ENCODE measurements at places on chromosomes 7 and 10. TPM values are rescaled to one million over a fixed set of nuclear protein-coding genes. Genes with fewer than 3 reads are reported as not detected.

PRKG1 gene
- total RNA-seq, result 66.9 TPM

BICC1 gene
- 19.1 TPM for total RNA-seq

PLCE1 gene
- 21.7 TPM for total RNA-seq

BUD31 gene
- total RNA-seq, result 29.4 TPM

MCM7 gene
- 41.5 TPM for total RNA-seq

PPP1R9A gene
- 7.7 TPM for total RNA-seq

DNA sequence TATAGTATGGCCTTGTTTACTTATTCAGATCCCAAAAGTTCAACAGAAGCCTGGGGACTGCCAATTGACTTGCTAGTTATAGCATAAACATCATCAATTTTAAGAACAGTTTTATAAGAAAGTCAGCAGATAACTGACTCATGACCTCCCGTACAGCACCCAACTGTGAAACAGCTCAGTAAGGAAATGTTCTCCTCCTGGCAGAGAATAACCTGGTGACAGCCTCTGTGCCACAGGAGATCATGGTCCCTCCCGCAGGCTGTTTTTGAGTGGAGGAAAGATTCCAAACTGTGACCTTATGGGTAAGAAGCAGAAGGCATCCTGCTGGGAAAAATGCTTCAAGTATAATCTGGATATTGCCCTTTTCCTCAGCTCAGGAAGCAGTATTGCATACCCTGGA lies 182.5 kb downstream of the SEMA3D start:
- H3K36me3 ChIP-seq, result no peaks in the 10 kb centered on the region
- H3K27ac ChIP-seq, result no peak overlapping the region
- H3K4me3 ChIP-seq, result no peak overlapping the region
- H3K4me1 ChIP-seq, result no peaks in the 10 kb centered on the region
- no peak for DNase-seq

DNA sequence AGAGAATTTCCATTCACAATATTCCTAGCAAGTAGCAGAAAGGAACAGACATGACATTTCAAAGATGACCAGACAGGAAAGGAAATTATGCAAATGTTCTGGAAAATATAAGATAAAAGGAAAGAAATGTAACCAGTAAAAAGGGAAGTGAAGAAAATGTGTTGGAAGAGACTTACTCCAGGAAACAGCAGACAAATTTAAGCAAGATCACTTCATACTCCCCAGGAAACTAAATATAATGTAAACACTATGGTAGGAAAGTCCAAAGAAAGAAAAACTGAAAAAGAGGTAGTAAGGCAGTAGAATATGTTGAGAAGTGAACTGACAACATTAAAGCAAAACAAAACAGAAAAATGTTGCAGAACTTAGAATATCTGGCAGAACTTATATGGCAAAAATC lies 6.4 kb upstream of the ST8SIA6 start:
- no peaks in the 10 kb centered on the region for H3K27me3 ChIP-seq
- no peaks in the 10 kb centered on the region for H3K4me1 ChIP-seq
- no peak for DNase-seq
- no peak overlapping the region for H3K27ac ChIP-seq
- H3K36me3 ChIP-seq, result no peaks in the 10 kb centered on the region
- no peak overlapping the region for H3K4me3 ChIP-seq

DNA sequence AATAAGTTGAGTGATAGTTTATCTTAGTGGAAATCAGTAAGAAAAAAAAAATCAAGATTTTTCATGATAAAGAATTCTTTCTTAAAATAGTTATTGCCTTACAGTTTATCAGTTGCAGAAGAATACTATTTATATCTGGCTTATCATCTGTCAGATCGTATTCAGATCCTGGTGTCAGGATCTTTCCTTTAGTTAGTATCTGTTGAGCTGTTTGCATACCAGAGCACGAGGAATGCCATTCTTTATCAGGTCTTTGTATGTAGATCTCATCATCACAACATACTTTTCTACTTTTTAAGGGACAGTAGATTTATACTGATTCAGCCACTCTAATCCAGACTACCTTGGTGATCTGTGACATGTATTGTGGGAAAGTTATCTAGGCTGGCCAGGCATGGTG lies 12.5 kb downstream of the ENO4 start:
- H3K4me3 ChIP-seq, result no peak overlapping the region
- DNase-seq, result no peak
- no peaks in the 10 kb centered on the region for H3K27me3 ChIP-seq
- no peaks in the 10 kb centered on the region for H3K4me1 ChIP-seq
- H3K27ac ChIP-seq, result no peak overlapping the region

All from uterus (tissue), 4 donors.